ENCODE measurements at places on chromosomes 6 and 20. TPM values are rescaled to one million over a fixed set of nuclear protein-coding genes. Genes with fewer than 3 reads are reported as not detected.

Gene FAM83B
- polyA plus RNA-seq: 13.0 TPM

Gene SRPK1
- 50.9 TPM for polyA plus RNA-seq

Gene FERMT1
- 21.4 TPM for polyA plus RNA-seq

Gene ZKSCAN4
- 7.8 TPM for polyA plus RNA-seq

Gene NPBWR2
- polyA plus RNA-seq: not detected

All from large intestine (tissue), 12 donors.